SK-N-SH (cell line): ENCODE measurements at places on chromosomes 16 and 17. TPM values are rescaled to one million over a fixed set of nuclear protein-coding genes. Genes with fewer than 3 reads are reported as not detected.

The KRTAP4-1 gene
- not detected in 2 replicates for polyA plus RNA-seq

The GRAP gene
- 0.02 TPM in 1 of 2 replicates, not detected in the other for polyA plus RNA-seq

The LASP1 gene
- 79.7 and 102 TPM in 2 replicates for polyA plus RNA-seq

The EVI2B gene
- 0.64 and 0.78 TPM in 2 replicates for polyA plus RNA-seq

The KRTAP3-2 gene
- not detected in 2 replicates for polyA plus RNA-seq
